ENCODE measurements at places on chromosomes 5 and 9. TPM values are rescaled to one million over a fixed set of nuclear protein-coding genes. Genes with fewer than 3 reads are reported as not detected.

DNA sequence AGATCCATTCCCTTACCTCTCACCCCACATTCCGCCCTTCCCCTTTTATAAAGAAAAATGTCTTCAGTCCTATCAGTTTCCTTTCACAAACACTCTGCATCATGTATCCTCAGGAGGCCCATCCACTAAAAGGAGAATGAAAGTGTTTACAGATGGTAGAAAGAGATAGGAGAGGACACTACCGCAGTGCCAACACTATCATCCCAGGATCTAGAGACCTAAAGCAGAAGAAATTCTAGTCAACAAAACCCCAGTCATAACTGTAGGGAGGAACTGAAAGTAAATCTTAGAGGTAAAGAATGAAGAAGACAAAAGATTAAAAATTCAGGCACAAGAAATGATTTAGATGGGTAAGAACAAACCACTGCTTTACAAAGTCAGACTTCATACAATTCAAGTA lies 114.1 kb downstream of the MLLT3 start:
- DNase-seq, result no peak

Gene CDK9
- 470 TPM for total RNA-seq

Gene N4BP3
- total RNA-seq, result 0.21 TPM

GRCh38 chr5:55021410-55021809 lies 2.6 kb upstream of the GZMK start:
- no peak for DNase-seq

GRCh38 chr9:757246-757881 lies 84.1 kb upstream of the DMRT1 start:
- DNase-seq, result peak; percentile 64

Gene SMARCA2
- 160 TPM for total RNA-seq

DNA sequence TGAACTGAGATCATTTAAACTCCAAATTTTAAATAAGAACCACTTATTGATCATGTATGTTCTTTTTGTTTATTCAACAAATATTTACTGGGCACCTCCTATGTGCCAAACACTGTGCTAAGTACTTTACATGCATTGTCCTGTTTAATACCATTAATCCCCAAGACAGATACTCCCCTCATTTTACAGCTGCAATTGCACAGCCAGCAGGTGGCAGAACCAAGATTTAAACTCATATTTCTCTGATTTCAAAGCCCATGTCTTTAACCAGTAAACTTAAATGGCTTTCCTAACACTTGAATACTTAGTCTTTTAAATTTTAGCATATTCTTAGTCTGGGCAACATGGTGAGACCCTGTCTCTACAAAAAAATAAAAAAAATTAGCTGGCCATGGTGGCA lies 43.4 kb upstream of the KIAA1958 start:
- DNase-seq, result no peak

Gene INSL6
- total RNA-seq, result not detected

Gene CRHBP
- total RNA-seq, result 0.32 TPM

GRCh38 chr5:54753034-54753433 lies 232.4 kb downstream of the ESM1 start:
- DNase-seq, result no peak

DNA sequence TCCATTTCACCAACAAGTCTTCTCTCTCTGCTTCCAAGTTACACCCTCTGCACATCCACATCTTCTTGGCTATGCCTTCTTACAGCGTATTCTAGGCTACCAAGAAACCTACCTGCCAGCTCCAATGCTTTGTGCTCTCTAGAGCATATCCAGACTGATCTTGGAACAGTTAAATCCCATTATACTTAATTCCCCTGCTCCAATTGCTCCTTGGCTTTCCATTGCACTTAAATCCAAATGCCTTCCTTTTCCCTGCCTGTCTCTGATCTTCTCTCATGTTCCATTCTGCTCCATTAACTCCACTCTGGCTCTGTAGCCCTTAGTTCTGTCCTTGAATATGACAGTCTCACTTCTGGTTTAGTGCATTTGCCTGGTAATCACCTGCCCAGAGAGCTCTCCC lies 322.4 kb downstream of the LRRC70 start:
- DNase-seq, result no peak

GRCh38 chr5:3344671-3345070 lies 251.0 kb upstream of the IRX1 start:
- no peak for DNase-seq

GRCh38 chr5:140570488-140570887 lies 5.9 kb downstream of the SLC35A4 start:
- no peak for DNase-seq

- no peak for DNase-seq
Measured at GRCh38 chr9:113467183-113467582, 3.7 kb downstream of the RGS3 start.

- DNase-seq, result no peak
Measured at GRCh38 chr5:175254155-175254554, 189.8 kb downstream of the DRD1 start.

- DNase-seq, result peak; percentile 87
Measured at GRCh38 chr9:37464426-37465248, 613 bp downstream of the ZBTB5 start.

DNA sequence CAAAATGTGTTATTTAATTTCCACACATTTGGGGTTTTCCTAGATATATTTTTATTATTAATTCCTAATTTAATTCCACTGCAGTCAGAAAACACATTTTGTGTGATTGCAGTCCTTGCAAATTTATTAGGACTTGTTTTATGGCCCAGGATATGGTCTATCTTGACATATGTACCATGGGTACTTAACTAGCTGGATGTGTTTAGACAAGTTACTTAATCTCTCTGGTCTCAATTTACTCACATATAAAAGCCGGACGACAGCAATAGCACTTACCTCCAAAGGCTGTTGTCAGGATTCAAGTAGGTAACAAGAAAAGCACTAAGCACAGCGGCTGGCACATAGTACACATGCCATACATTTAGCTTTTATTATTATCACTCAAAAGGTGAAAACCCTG lies 118.2 kb upstream of the MSX2 start:
- no peak for DNase-seq

DNA sequence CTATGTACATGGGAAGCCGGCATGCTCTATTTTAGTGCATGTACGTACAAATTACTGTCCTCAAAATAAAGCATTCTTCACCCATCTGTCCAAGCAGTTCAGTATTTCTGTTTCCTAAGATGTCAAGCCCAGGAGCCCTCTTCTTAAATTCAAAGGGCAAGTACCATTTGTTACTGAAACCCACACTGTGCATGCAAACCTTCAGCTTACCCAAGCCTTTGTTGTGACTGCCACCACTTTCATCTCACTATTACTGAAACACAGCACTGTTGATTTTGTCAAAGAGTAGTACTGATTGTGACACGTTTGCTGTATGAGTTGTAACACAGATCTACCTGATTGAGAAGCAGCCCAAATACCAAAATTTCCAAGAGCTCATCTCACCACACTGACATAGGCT lies 390.4 kb upstream of the IZUMO3 start:
- DNase-seq, result no peak

DNA sequence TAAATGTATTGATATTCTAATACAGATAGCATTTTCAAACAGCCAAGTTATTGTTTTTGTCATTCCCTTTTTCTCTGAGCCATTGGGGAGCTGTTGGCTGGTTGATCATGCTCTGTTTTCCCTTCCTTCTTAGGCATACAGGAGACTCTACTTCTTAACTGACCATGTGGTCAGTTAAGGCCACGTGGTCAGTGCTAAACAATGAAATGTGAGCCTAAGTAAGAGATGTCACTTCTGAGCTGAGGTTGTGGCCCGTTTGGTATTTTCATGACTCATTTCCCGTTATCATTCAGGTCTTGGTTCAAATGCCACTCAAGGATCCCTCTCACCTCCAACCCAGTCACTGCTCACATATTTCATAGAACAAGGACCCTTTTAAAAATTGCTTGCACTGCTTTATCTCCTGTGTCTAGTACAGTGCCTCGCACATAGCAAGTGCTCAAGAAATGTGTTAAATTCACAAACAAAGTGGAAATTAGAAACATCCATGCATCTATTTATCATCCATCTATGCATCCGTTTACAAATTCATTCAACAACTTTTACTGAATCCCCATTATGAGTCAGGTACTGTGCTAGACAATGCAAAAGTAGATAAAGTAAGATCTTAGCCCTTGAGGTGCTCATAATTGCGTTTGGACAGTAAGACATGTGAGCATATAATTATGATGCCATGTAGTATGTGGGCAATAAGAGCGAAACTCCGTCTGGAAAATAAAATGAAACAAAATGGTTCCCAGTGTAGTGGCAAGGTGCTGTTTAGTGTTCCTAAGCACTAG lies 50.7 kb downstream of the ARRDC3 start:
- DNase-seq, result no peak

Gene PRRT1B
- total RNA-seq, result not detected

- no peak for DNase-seq
Measured at GRCh38 chr9:16000811-16001210, 448.0 kb downstream of the CCDC171 start.

GRCh38 chr9:72185561-72185960 lies 36.3 kb downstream of the GDA start:
- DNase-seq, result no peak

- DNase-seq, result no peak
Measured at GRCh38 chr5:65858316-65858715, 68.1 kb upstream of the ERBIN start.

- no peak for DNase-seq
Measured at GRCh38 chr9:13823026-13823425, 490.9 kb downstream of the NFIB start.

- no peak for DNase-seq
Measured at GRCh38 chr9:19446361-19446861, 37.6 kb downstream of the ACER2 start.

DNA sequence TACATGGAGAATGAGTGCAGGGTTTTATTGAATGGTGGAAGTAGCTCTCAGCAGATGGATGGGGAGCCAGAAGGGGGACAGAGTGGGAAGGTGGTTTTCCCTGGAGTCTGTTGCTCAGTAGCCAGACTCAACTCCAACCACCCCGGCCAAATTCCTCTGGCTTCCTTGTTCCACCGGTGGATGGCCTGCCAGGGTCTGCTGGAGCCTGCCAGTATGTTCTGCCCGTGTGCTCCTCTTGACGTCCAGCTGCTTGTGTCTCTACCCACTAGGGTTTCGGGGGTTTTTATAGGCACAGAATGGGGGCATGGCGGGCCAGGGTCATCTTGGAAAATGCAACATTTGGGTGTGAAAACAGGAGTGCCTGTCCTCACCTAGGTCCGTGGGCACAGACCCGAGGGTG lies 51.4 kb upstream of the KLF9 start:
- no peak for DNase-seq

- peak; percentile 37 for DNase-seq
Measured at GRCh38 chr9:37466037-37466709, 923 bp upstream of the ZBTB5 start.

DNA sequence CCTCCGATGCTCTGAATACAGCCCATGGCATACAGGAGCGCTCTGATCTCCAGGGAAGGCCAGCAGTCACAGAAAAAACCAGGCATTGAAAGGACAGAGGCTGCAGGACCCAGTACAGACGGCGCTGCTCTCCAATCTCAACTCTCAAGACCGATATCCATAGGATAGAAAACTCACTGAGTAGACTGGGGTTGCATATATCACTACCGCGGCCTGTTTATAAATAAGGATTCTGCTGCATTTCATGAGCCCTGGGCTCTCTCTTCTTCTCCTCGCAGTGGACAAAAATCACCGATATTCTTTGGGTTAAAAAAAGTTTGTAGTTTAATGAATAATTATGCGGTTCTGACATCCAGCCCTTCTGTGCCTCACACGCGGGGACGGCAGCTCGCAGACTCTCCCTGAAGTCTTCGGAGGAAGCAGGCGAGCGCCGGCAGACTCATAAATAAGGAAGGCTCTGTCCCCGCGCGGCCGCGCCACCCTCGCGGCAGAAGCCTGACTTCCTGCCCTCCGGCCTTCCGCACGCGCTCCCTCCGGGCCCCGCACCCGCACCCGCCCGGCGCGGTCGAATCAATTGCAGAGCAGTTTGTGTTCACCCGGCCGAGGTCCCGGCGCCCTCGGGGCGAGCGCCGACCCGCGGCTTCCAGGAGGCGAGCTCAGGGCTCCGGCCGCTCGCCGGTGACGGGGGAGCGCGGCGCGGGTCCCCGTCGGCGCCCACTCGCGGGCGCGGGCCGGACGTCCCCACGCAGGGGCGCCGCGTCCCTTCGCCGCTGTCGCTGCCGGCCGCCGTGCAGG lies at the start of gene FAM78A:
FAM78A (minus strand) TSS at position 417 of the 795 bp plus-strand sequence; CDS start at position 86, 331 bp downstream.
- DNase-seq, result no peak

GRCh38 chr5:111337133-111337532 lies 112.9 kb downstream of the CAMK4 start:
- DNase-seq, result no peak

DNA sequence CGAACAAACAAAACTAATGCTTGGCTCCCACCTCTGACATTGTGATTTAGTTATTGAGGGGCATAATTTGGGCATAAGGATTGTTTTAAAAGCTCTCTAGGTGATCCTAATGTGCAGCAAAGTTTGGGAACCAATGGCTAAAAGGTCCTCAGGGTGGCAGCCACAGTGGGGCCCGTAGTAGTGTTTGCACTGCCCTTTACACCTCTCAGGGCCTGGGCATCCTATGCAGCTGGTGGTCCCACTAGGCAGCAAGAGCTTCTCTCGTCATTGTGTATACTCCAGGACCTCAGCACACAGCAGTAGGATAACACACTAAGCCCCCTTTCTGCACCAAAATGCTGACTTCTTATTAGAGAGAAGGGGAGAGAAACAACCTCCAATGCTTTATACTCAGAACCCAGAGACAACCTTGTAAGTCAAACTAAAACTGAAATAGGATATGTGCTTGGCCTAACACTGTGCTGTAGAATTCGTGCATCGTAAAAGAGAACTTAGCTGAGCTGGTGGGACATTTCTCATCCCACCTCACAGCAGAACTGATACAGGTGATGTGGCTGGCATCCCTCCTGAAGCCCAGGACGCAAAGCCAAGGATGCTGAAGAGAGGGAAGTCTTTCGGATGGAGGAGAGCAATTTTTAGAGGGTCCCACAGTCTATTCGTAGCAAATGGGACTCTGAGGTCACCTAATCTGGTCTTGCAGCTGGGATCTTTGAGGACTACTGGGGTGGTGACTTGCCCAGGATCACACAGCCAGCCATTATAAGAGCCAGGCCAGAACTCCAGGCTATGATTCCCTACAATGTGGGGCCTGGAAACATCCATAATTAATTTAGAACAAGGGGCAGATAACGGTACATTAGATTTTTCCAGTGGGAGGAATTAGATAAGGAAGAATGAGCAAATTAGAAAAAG lies 1.2 kb downstream of the GLRX start:
- DNase-seq, result no peak

DNA sequence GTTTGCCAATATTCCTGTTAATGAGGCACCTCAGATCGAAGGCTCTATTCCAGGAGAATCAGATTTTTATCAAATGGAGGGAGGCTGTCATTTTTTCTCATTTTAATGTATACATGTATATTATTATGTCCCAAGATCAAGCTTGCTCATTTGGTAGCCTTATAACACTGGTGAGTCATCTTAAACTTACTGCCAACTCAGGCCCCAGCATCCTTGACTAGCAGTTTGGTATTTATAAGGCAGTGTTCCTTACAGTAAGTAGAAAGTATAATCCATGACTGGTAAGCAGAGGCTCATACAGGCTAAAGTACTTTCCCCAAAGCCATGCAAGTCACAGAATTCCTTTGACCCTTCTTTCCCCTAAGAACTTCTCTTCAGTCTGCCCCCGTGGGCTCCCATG lies 90.7 kb upstream of the NR3C1 start:
- DNase-seq, result no peak

Gene SPATA31A6
- not detected for total RNA-seq

Gene IL17B
- total RNA-seq, result 46.8 TPM

Gene PCDHGC5
- 0.11 TPM for total RNA-seq

Gene TEK
- 31.8 TPM for total RNA-seq
